ENCODE measurements at places on chromosomes 3 and 15. TPM values are rescaled to one million over a fixed set of nuclear protein-coding genes. Genes with fewer than 3 reads are reported as not detected.

GOLGA6L9 gene
- 1.4 TPM for total RNA-seq

CCR2 gene
- total RNA-seq: not detected

ALS2CL gene
- total RNA-seq: 4.9 TPM

FBXW12 gene
- not detected for total RNA-seq

GATM gene
- total RNA-seq: 0.76 TPM

NEDD4 gene
- total RNA-seq: 30.5 TPM

POPDC2 gene
- total RNA-seq: 0.65 TPM

MINAR1 gene
- total RNA-seq: 1.2 TPM

CELSR3 gene
- 1.4 TPM for total RNA-seq

PLSCR5 gene
- total RNA-seq: not detected

AMT gene
- total RNA-seq: 0.78 TPM

PLXNA1 gene
- 62.9 TPM for total RNA-seq

SEC22C gene
- 72.2 TPM for total RNA-seq

SI gene
- total RNA-seq: not detected

NEO1 gene
- total RNA-seq: 27.3 TPM

CEP19 gene
- 3.5 TPM for total RNA-seq

VIPR1 gene
- total RNA-seq: not detected

TTLL13 gene
- 0.13 TPM for total RNA-seq

GPR171 gene
- not detected for total RNA-seq

CCRL2 gene
- 6.2 TPM for total RNA-seq
